ENCODE measurements at places on chromosomes 4 and X.
A peak's percentile ranks its signal among the peaks of the same experiment; 100 is the strongest.

DNA sequence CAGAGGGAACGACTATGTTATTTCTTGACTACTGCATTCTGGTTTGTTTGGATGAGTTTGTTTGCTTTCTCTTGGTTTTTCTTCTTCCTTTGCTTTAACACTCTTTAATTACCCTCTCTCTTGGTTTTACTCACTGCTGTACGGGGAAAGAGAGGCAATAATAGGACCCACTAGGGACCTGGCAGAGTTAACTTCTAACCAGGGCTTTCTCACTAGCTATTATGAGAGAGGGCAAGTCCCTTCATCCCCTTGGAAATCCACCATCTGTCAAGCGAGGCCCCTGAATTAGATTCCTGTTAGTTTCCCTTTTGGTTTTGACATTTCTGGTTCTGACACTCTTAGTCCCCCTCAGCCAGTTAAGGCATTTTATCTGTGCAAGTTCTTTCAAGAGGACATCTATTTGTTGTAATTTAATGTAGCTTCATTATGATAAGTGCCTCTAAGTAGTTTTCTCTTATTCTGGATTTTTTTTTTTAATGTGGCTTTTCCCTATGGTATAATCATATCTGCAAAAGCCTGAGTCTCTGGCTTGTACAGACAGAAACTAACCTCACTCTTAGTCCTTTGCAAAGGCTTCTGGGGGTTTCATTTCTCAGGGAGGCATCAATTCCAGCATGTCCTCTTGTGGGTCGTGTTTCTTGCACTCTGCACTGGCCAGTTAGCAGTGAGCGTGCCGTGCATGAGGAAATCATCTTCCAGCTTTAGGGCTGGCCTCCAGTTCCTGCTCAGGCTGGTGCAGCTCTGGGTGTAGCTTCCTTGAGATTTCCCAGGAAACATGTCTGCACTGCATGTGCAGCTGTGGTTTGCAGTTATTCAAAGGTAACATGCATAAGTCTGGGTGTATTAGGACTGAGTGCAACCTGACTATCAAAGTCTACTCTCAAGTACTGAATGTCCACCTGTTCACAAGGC lies 221.3 kb downstream of the STIM2 start:
- peak; percentile 20 for DNase-seq

DNA sequence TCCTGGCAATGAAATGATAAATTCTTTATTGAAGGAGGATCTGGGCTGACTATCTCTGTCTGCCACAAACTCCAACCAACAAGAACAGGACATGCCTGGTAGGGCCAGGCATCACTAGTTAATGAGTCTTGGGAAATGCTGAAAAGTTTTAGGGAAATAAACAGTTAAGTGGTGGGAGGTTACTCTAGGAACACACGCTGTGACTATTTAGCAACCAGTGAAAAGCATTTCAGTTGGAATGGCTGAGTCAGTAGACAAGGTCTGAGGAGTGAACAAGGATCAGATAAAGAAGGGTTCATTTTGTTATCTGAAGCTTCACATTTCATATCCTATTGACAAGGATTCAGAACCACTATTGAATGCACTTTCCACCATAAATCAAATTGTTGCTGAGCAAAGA lies 394.9 kb upstream of the BOD1L1 start:
- DNase-seq, result no peak

- DNase-seq, result no peak
These were observed 118.5 kb downstream of the IRF2 start for GRCh38 chr4:184355857-184356256.

DNA sequence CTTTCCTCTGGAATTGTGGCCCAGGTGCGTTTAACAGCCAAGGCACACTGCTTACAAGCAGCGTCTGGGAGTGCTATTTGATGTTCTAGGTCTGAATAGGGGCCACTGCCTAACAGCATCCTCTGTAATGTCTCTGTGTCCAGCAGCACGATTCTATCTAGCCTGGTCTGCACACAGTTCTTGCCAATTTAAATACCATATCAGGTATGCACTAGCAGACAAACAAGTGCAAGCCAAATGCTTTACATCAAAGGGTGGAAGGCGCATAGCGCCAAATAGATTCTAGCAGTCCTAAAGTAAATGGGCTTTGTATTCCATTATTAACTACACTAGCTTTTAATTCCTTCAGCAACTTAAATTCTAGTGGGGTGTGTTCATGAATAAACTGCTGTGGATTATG lies 15.8 kb upstream of the UGDH start:
- DNase-seq, result no peak

- DNase-seq, result no peak
These were observed 862 bp upstream of the INPP4B start for GRCh38 chr4:142846729-142847596.

DNA sequence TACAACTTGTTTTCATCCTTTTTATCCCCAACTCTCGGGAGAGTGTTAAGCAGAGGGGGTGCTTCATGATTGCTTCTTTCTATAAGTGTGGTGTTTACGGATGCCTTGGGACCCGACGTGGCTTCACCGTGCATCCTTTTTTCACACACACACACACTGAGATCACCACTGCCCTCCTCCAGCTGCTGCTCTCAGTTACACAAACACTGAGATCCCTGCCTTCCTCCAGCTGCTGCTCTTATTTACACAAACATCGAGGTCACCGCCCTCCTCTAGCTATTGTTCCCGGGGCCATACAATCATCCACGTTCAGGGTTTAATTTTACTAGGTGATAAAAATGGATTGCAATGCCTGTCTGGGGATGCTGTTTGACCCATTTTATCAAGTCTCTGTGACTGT lies 155.4 kb upstream of the FAM9B start:
- no peak for DNase-seq

DNA sequence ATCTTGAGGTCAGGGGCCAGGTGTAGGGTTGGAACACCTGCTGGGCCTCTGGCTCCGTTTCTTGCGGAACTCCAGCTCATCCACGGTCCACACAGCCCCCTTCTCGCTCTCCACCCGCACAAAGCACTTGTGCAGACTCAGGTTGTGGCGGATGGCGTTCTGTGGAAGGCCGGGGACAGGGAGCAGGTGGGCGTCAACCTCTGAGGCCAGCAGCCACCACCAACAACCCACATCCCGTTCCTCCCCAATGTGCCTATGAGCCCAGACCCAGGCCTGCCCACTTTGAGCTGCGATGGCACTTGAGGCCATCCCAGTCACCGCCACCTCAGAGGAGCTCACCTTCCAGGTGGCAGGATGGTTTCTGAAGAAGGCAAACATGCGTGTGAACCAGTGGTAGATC lies 13.2 kb downstream of the FOXP3 start:
- DNase-seq, result no peak

GRCh38 chr4:26322346-26322745 lies 1.5 kb downstream of the RBPJ start:
- no peak for DNase-seq

- no peak for DNase-seq
These were observed 76.3 kb upstream of the ARHGAP36 start for GRCh38 chrX:130981836-130982235.

GRCh38 chrX:437661-438390 lies 51.1 kb upstream of the PPP2R3B start:
- no peak for DNase-seq

DNA sequence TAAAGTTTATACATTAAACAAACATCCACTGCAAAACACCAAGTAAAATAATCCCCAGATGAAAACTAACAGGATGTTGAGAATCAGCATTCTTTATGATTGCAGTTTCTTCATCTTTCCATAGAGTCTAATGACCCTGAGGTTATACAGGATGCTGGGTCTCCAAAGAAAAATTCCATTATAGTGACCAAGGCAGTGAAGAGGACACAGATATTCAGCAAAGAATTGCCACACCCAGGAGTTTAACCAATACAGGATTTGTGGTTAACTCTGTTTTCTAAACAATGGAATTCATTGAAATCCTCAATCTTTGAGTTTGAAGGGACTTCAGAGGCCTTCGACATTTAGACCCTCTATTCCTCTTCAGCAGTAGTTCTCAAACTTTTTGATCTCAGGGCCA lies 76.2 kb upstream of the ESX1 start:
- no peak for DNase-seq

GRCh38 chrX:48800574-48801279 lies 1.1 kb upstream of the HDAC6 start:
- DNase-seq, result peak; percentile 40
